ENCODE measurements at places on chromosomes 5 and 9.

DNA sequence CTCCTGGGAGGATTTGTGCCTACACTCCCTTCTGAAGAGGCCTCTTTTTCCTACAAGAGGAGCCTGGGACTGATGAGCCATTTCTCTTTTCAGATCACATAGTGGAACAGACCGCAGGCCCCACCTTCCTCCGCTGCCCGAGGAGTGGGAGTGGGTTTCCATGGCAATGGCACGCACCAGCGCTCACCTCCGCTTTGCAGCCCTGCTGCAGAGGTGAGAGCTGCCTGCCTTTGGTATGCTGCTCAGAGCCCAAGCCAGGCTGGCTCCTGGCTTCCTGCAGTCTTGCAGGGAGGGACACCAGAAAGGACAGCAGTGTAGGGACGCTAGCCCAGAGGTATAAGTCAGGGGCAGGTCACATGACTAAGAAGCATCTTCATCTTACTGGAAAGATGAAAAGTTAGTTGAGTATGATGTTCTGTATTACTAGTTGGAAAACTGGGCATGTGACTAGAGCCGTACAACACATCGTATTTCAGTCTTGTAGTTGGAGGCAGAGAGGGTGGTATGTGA is 12.4 kb downstream of the PTTG1 start:
- DNase-seq, result no peak

- DNase-seq, result no peak
Measured at GRCh38 chr5:72602696-72603685, 95.8 kb upstream of the ZNF366 start.

DNA sequence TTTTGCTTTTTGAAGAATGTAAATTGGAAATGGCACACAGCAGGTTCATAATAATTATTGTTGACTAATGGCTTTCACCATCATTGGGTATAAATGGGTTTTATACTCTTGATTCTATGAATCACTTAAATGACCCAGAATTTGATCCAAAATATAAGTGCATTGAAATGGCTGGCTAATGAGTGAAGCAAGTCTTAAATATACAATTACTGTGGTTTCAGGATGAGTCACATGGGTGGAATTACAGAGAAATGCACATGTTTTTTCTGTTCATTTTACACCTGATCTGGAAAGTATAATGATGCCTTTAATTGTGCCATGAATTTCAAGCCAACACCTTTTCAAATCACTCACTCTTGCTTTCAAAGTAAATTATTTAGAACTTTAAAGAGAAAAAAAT is 380.8 kb upstream of the CD180 start:
- DNase-seq, result no peak

DNA sequence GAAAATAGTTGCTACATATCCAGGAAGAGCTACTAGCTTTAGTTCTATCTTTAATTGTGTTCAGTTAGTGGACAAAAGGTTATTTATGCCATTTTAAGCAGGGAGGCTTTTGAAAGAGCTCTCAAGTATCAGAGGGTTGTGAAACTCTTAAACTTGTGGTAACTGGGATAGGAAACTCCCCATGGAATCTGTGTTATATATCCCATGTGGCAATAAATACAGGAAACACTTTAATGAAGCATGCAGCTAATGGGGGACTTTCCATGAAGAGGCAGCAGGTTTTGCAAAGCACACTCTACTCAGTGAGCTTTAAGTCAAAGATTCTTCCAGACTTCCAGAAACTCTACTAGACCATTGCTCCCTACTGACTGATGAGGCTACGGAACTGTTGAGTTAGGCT is 805.0 kb upstream of the C9orf72 start:
- DNase-seq, result no peak

- DNase-seq, result no peak
Measured at GRCh38 chr5:14235872-14236271, 92.7 kb downstream of the TRIO start.

DNA sequence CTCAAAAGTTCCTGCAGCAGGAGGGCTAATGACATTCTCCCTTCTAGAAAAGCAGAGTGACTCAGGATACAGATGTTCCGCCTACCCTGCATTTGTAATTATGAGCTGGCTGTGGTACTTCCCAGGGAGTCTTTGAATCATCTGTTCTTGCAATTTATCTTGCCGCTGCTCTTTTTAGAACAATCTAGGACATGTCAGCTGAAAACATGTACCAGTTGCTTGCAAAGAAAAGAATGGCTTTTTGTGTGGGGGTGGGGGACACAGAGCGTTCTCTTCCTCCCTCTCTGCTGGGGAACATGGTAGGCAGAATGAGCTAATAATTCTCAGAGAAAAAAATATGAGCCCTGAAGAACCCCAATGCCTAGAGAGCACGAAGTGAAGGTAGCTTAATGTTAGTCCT is 51.7 kb upstream of the TUT7 start:
- DNase-seq, result peak; percentile 66

GRCh38 chr9:133045132-133045531 is 14.3 kb downstream of the GTF3C5 start:
- no peak for DNase-seq

DNA sequence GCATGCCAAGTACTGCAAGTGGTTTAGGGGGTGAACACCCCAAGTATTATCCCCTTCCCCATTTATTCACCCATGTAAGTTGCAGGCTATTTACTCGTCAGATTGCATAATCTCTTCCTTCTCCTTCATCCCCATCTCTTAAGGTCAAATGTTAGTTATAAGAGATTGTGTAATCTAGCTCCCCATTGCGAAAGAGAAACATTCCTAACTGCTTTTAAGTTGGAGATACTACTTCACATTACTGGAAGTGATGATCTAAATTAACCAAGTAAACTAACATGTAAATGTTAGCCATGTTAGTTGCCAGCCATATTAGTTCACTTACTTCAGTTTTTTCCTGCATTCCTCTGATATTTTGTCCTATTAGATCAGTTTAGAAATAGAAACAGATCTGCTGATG is 262.3 kb downstream of the TAF11L14 start:
- no peak for DNase-seq

DNA sequence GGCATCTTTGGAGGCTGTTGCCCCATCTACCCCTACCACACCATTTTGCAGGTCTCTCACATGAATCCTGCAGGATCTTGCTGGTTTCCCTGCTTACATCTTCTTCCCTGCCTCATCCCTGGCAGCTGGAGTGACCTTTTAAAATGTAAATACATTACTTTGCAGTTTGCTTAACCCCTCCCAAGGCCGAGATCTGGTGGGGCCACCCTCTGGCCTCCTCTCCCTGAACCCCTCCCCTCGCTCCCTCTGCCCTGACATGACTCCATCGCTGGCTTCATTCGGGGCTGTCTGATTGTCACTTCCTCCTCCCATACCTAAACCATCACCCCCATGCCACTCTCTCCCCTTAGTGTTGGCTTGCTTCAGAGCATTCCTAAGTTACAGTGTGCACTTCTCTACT is 12.6 kb upstream of the PALM2AKAP2 start:
- DNase-seq, result no peak

GRCh38 chr5:58087905-58088304 is 372.0 kb downstream of the PLK2 start:
- DNase-seq, result no peak

DNA sequence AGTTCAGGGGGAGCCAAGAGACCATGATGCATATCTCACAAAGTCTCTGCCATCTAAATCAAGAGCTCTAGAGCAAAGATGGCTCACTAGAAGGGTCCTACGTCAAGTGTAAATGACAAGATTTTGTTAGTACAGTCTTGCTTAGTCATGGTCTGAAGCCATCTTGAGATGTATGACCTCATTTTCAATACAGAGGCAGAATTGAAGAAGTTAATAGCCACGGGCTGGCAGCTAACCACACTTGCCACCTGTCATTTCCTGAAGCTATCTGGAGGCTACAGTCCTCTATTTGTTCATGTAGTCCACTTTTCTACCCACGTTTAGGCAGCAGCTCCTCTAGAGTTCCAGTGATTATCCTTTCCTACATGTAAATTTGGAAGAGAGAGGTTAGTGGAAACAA is 231.7 kb upstream of the CDH12 start:
- no peak for DNase-seq

GRCh38 chr5:53343187-53343586 is 137.2 kb upstream of the FST start:
- DNase-seq, result peak; percentile 96

Data from GM04504 (cell line).